Activated naive CD8-positive, alpha-beta T cell treated with anti-CD3 and anti-CD28 coated beads, Interleukin-2, amount 50 U/mL, for 24 hours (primary cell): ENCODE measurements at places on chromosomes 3 and 15.

- DNase-seq, result no peak
Observed at GRCh38 chr15:78682004-78682651, 41.1 kb upstream of the CHRNB4 start.

GRCh38 chr3:30912301-30912700 is 17.8 kb upstream of the GADL1 start:
- DNase-seq, result no peak

DNA sequence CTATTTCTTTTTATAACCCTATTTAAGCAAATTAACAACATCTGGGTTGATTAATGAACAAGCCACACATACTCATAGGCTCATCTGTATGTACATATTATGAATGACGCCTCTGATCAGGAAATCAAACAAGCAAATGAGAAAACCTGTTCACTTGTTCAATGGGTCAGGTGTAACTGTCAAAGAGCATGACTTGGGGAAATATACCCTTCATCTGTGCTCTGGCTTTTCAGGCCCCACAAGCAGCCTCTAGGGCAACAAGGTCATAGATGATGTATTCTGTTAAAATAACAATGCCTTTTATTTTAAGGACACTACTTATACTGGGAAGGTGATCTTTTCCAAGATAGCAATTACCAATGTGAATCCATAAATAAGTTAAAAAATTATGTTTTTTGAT is 102.0 kb downstream of the RBMS3 start:
- no peak for DNase-seq

- peak; percentile 13 for DNase-seq
Observed at GRCh38 chr15:77753281-77753873, 120.7 kb upstream of the LINGO1 start.

DNA sequence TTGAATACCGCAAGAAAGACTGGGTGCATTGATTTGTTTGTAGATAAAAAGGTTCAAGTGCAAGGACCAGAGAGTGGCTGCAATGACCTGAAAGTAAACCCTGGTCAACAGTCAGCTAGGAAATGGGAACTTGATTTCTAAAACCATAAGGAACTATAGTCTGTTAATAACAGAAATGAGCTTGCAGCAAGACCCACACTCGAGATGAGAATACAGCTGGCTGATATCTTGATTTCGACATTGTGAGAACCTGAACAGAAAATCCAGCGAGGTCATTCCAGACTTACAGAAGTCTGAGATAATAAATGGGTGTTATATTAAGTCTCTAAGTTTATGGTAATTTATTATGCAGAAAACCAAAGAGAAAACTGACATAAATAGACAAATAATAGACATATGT is 177.3 kb downstream of the NFKBIZ start:
- no peak for DNase-seq

GRCh38 chr3:50121072-50122032 is 32.6 kb downstream of the RBM5 start:
- DNase-seq, result peak; percentile 79

- no peak for DNase-seq
Observed at GRCh38 chr3:179967622-179968021, 69.1 kb downstream of the PEX5L start.

- DNase-seq, result peak; percentile 52
Observed at GRCh38 chr3:8663177-8664061, 18.8 kb upstream of the SSUH2 start.

DNA sequence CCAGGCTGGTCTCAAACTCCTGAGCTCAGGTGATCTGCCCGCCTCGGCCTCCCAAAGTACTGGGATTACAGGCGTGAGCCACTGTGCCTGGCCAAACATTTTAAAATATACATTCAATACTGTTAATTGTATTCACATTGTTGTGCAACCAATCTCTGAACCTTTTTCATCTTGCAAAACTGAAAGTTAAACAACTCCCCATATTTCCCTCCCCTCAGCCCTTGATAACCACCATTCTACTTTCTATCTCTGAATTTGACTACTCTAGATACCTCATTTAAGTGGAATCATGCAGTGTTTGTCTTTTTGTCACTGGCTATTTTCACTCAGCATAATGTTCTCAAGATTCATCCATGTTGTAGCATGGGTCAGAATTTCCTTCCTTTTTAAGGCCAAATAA is 30.0 kb downstream of the HMCES start:
- no peak for DNase-seq

DNA sequence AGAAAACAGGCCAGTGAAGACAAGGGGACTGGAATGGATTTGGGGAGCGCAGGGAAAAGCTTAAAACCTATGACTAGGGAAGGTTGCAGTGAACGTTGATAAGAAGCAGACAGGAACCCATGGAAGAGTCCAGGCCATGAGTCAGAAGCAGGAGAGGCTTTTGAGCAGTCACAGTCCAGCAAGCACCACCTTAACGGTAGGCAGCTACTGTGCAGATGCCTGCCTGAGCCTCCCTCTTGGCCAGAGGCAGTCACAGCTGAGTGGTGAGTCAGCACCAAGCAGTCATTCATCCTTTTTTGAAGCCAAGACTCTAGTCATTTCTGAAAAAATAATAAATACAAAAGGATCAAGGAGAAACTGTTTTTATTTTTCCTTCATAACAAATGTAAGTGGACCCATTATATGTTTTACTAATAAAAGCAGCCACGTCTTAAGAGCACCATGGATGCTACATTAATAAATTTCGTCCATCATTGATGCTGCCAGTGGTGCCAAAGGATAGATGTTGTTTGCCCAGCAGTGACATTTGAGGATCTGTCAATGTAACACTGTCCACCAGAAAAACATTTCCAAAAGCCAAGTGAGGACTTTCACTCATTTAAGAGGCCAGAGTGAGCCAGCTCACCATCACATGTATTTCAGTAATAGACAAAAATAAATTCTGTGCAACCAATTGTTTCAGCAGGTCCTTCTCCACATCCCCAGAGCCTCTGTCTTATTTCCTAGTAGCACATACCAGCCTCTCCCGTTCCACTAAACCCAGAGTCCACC is 42.1 kb upstream of the ACTC1 start:
- no peak for DNase-seq

DNA sequence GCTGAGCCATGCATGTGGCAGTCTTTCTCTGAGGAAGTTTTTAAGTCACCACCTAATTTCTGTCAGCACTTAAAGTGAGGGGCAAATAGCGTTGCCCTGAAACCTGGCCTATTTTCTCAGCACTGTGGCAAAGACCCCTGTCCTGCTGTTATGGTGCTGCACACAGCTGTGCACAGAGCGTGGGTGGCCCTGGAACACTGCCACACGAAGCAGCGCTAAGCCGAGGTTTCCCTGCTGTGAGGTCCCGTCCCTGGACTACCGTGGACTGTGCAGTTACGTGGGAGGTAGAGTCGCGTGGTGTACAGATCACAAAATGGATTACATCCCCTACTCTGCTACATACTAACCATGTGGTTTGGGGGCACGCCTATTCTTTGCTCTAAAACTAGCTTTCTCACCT is 101.6 kb upstream of the NR2E3 start:
- no peak for DNase-seq

DNA sequence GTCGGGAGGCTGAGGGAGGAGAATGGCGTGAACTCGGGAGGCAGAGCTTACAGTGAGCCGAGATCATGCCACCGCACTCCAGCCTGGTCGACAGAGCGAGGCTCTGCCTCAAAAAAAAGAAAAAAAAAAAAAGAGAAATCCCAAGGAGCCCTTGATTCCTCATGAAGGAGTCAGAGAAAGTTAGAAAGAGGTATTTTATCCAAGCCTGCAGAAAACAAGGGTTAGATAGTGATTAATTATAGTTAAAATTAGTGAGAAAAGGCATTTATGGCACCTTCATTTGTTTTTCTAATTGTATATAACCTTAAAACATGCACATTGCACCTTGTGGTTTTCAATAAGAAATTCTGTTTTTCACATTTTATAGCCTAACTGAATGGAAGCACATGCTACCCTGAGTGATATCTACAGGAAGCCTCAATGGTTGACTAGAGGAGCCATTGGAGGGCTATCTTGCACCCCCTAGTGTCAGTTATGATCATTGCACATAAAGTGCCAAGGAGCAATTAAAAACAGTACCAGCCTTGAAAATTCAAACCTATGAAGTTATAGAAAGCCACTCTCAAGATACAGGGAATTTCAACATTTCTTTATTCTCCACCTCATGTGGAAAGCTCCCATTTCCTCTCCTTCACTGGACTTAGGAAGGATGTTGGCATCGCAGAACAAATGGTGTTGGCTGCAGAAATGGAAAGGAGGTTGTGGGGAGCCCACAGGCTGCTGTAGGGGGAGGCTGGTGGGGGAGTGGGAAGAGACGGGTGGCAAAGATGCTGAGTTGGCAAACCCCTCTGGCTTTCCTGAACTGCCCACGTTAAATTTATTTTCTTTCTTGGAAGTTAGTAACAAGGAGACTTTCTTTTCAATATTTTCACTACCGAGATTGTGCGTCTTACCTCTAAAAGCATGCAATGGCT is 48.5 kb downstream of the ITGA11 start:
- peak; percentile 49 for DNase-seq

GRCh38 chr3:116886202-116886893 is 176.8 kb downstream of the TUSC7 start:
- no peak for DNase-seq

DNA sequence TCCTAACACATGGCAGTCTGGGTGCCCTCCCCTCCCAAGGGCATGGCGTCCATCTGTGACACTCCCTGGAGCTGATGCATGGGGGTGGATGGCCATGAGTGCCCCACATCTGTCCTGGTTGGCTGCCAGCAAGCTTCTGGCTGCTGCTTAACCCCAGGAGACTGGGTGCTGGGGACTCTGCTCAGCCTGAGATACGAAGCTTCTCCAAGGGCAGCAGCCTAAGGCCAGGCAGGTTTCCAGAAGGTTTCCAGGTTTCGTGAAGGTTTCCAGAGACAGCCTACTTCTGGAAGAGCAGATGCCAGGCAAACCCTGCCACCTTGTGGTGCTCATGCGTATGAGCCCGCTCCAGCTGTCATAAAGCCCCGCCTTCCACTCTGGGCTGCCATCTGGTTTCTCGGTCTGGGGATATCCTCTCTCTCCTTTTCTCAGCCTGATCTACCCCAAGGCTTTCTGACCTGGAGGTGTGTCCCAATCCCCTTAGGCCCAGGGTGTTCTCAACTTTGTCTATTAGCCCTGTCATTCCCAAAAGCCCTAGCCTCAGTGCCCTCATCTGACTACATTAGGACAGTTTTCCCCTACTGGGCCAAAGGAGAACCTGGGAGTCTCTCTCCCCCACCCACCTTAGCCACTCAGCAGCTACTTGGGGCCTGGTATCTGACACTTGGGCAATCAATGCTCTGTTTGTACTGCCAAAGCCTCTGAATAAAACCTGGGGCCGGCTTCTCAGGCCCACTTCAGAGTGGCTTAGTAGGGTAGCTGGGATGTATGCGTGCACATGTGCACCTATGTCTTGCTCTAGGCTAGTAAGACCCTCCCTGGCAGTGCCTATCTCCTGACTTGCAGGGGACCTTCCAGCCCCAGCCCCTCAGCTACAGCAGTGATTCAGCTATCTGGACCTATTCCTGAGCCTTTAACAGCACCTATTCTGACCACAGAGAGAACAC is 12.0 kb downstream of the MRPL46 start:
- peak; percentile 37 for DNase-seq

DNA sequence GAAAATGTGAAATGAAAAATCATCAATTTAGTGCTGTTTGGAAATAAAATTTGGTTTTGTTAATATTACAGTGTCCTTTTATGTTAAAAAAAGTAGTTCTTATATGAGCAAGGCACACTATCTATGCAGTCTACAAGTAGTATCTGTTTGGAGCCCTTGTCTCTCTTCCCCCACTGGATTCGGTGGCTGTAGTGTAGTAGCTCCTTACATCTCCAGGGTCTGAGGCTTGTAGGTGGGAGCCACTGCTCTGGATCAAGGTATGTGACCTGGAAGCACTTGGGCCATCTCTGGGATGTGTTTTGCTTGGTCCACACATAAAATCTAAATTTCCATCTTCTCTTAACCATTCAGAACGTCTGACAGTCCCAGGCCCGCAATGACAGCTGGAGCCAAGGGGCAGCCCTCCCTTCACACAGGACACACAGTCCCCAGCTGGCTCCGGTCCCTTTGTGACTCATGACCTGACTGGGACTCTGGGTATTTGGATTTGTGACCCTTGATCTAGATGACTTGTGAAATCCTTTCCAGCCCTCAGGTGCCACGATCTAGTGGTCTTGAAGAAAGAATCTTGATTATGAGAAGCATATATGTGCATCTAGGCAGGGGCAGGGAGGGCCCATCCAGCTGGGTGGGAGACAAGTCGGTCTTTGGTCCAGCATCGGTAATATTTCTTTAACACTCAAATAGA is 80.0 kb downstream of the USP13 start:
- no peak for DNase-seq

- DNase-seq, result no peak
Observed at GRCh38 chr3:135805752-135806151, 159.8 kb upstream of the PPP2R3A start.

DNA sequence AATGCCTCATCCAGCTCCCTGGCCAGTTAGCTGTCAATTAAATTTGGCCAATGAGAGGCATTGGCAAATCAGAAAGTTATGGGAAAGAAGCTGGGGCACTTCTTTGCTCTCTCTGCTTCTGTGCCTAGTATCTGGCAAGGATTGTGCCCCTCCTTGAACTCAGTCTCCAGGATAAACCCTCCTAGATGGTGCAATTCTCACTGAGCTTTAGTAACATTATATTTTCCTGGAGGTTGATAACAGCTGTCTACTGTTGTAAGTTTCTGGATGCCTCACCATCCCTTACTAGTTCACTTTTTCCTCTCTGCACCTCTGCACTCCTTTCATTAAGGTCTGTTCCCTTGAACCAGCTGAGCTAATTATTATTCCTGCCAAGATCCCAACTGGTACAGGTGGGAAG is 329.5 kb downstream of the MFSD1 start:
- no peak for DNase-seq

GRCh38 chr3:65924762-65925161 is 114.0 kb downstream of the MAGI1 start:
- no peak for DNase-seq

DNA sequence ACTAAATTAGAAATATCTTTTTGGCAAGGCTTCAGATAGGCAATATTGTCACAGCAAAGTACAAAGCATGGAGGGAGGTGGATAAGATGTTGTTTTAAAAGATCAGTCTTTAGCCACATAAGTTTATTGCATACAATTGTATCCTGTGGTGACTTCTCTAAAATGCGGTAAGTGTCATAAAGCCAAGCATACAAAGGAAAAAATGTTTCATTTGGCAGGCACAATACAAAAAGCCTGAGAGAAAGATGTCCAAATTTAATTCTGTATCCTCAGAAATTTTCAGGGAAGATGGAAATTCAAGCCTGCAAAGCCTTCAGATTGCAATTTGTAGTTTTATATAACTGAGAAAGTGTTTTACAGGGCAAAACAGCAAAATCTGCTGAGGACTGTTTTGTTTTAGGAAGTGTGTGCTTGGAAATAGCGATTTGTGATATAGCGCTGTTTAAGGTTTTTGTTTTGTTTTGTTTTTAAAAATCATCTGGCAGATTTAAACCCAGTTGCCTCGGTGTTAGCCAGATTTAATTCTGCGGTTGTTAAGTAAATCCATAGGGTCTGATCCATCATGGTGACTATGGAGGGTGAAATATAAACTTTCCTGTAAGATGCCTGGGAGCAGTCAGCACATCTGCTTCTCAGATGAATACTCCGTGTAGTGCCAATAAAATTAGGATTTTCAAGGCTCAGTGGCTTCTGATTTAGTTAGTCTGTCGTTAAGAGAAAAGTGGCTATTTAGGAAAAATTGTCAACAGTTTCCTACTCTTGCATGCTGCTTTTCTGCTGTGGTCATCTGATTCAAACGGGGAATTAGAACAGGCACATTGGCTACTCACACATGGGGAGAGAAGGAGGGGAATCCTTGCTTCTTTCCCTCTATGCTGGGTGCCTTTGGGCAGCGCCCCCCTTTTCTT is 8.0 kb downstream of the KAT2B start:
- no peak for DNase-seq

GRCh38 chr3:108501535-108501934 is 8.9 kb downstream of the MYH15 start:
- no peak for DNase-seq

- DNase-seq, result no peak
Observed at GRCh38 chr3:193560870-193561269, 6.2 kb upstream of the ATP13A4 start.
